ENCODE measurements at places on chromosomes 4 and X.

- DNase-seq, result no peak
Measured at GRCh38 chrX:24243188-24243587, 70.7 kb downstream of the SUPT20HL2 start.

GRCh38 chrX:153877571-153878261 lies 8.3 kb downstream of the L1CAM start:
- DNase-seq, result no peak

- DNase-seq, result peak; percentile 14
Measured at GRCh38 chr4:176789955-176790354, 2.8 kb downstream of the VEGFC start.

DNA sequence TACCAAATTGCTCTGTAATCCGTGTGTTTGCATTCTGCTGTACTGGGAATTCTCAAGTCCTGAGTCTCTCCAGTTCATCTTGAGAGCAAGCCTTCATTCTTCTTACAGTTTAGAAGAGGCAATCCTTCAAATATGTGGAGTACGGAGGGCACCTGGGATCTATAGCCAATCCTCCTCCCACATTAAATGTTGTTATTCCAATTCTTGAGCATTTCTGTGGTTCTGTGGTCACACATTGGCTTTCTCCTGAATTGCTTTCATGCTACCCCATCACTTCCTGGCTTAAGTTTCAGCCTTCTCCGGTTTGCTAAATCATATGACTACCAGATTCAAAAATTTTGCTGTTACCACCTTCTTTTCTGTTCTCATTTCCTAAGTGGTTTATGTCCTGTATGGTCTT lies 611.1 kb downstream of the PCDH19 start:
- no peak for DNase-seq

GRCh38 chr4:151627491-151627890 lies 133.3 kb downstream of the GATB start:
- no peak for DNase-seq

DNA sequence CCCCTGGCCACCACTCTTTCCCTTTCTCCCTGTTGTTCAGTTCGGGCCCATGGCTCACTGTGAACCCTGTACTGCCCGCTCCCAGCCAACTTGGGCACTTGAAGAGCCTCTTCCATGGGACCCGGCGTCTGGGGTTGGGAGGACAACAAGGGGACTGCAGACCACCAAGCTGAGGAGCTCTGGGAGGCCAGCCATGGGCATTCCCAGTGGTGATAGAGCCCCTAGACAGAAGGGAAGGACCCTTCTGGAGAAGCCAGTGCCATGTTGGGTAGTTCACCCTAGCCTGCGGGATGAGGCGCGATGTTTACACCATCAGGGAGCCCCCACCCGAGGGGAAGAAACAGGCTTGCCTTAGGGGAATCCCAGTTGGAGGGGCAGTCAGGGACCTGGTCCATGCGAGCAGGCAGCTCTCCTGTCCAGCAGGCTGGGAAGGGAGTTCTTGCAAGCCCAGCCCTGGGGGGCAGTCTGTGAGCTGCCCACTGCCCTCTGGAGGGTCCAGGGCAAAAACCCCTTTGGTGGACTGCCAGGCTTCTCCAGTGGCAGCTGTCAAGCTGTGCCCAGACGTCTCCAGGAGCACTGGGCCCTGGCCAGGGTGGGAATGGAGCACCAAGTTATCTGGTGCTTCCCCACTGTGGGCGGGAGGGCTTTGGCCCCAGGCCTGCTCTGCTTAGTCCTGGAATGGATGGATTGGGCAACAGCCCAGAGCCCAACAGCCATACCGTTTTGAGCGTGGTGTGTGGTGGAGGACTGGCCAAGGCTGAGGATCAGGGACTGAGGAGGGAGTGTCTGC lies 23.7 kb upstream of the UBA1 start:
- no peak for DNase-seq

DNA sequence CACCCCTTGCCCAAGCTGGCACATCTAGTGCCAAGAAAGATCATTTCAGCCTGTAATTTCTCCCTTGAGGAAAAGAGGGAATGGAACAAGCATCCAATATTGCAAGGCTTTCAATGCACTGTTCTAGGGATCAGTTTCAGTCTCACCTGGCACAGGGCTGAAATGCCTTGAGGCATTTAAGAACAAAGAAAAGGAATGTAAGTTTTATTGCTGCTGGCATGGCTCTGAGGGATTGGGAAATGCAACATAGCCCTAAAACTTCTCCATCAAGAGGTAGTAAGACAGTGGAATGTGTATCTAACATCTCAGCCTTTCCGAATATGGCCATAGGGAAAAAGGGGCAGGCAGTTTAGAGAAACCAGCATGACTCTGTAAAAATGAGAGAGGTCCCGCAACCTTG lies 732.6 kb upstream of the LCORL start:
- DNase-seq, result no peak

GRCh38 chr4:76060506-76060905 lies 14.0 kb upstream of the ART3 start:
- no peak for DNase-seq

GRCh38 chr4:7427361-7427760 lies 7.4 kb downstream of the PSAPL1 start:
- no peak for DNase-seq
